ENCODE measurements at places on chromosomes 5 and 9. TPM values are rescaled to one million over a fixed set of nuclear protein-coding genes. Genes with fewer than 3 reads are reported as not detected.

SHB gene
- 26.2 TPM for total RNA-seq

TEK gene
- total RNA-seq: 79.5 TPM

NREP gene
- total RNA-seq: 8.5 TPM

EPB41L4B gene
- 0.39 TPM for total RNA-seq

FAM193B gene
- 20.1 TPM for total RNA-seq

PRKAA1 gene
- 62.7 TPM for total RNA-seq

NOXA1 gene
- total RNA-seq: not detected

CERCAM gene
- total RNA-seq: 19.5 TPM

FLT4 gene
- 51.0 TPM for total RNA-seq

ALDH1A1 gene
- total RNA-seq: 112 TPM

NSG2 gene
- total RNA-seq: not detected

SHISAL2B gene
- total RNA-seq: not detected

LCN1 gene
- not detected for total RNA-seq

PRSS3 gene
- total RNA-seq: 19.8 TPM

CBY3 gene
- not detected for total RNA-seq
